ENCODE measurements at places on chromosomes 4 and X.

- no peak for DNase-seq
These were observed 27.1 kb upstream of the PDZD4 start for GRCh38 chrX:153857348-153857903.

DNA sequence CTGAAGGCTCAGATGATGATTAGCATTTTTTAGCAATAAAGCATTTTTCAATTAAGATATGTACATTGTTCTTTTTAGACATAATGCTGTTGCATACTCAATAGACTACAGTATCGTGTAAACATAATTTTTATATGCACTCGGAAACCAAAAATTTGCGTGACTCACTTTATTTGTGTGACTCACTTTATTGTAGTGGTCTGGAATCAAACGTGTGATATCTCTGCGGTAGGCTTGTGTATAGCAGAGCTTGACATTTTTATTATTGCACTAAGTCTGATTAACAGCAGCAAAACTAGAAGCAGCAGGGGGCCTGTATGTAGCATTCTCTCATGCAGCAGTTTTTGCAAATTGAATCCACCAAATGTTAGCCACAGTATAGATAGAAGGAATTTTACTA, 119.1 kb upstream of the PRDX4 start:
- DNase-seq, result no peak

DNA sequence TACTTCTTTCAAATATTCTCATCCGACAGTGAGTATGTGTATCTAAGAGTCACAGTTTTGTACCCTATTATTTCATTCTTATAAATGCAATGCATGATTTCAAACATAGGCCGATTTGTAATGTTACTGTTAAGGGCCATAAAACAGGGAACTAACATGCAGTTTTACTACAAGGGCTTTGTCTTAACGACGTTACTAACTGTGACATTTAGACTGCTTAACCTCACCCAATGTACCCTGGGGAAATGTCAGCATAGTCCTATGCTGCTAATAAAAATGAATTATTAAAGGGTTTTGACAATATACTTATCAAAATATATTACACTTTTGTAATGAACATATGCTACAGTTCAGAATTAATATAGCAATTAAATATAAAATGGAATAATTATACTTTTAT, 74.8 kb upstream of the CPXCR1 start:
- no peak for DNase-seq

- no peak for DNase-seq
These were observed 53.0 kb downstream of the DCUN1D4 start for GRCh38 chr4:51895816-51896408.

DNA sequence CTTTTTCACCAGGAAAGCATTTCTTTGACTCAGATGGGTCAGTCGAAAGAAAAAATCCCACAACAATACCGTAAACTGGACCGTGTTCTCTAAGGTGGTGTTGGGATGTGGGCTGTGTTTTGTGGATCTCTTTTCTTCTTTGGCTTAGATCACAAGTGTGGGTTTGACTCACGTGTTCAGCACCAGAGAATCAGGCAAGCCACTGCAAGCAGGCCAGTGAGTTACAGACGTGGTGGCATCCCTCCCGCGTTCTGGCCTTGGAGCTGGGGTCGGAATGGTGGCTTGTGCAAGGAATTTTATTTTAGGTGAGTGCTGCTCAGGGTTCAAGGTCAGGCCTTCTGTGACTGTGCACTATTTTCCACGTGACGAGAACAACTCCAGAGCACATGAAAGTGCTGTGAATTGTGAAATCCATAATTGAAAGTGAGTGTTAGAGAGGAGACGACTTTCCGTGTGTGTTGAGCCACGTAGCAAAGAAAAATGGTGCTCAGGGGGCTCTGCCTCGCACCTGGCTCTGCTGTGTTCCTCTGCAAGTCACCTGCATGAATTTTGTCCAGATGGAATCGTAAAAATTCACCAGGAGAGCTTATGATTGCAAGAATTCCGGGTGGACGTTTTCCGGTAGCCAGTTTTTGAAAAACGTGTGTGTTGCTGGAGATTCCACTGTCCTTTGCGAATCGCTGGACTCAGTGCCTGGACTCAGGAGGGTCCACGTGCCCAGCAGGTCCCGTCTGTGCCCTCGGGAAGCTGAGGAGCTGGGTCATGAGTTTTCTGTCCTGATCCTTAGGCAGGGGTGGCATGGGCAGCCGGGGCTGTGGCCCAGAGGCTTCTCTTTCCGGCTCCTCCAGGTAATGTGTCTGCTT, 33.6 kb upstream of the HGFAC start:
- DNase-seq, result no peak

DNA sequence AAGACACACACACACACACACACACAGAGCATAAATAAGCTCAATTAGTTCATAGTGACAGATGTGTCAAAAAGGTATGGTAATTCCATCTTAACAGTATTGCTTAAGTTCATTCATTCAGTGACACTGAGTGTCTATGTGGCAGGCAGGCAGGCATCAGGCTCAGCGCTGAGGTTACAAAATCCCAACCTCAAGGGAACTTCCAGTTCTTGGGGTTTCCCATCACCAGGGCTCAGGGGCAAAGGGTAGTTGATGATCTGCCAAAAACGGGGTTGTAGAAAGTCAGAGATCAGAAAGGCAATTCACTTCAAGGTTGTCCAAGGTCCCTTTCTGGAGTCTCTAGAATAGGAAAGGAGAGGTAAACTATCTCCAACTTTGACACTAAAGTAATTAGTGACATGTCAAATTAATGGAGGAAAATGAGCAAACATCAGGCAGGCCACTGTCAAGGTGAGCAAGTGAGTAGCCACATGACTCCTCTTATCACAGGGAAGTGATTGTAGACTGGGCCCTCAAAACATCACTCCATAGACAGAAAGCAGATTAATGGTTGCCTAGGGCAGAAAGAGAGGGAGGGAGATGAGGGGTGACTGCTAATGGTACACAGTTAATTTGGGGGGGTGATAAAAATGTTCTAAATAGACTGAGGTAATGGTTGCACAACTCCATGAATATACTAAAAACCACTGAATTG, 41.8 kb downstream of the GPC4 start:
- no peak for DNase-seq

DNA sequence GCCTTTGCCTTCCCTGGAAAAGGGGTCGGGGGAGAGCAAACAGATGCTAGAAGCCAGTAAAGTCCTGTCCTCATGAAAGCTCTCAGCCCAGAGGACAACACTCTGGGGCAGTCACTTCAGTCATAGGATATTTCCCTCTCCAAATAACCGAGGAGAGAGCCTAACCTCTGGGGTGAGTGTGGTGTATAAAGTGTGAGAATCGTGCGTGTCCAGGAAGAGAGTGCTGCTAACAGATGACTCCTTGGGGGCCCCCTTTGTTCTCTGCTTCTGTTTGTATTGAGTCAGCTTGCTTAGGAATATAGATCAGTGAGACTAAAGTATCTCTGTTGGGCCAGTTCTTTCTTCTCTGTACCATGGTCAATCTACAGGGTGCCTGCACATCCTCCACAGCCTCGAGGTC, 247.2 kb downstream of the PALLD start:
- DNase-seq, result no peak

DNA sequence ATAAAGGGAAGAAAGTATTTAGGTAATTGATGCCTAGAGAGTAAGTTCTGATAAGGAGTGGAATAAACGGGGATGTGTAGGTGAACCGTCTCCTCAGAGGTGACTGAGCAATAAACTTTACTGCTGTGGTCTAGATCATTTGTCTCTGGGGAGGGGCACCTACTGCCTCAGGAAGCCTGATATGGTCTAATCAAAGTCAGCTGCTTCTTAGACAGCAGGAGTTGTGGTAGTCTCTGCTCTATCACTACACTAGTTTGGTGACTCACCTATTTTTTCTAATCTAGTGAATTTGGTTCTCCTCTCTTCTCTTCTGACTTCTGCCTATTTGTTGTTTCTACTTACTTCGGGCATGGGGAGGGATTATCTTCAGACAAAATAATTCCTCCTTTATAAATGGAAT, 95.1 kb upstream of the STIM2 start:
- no peak for DNase-seq

DNA sequence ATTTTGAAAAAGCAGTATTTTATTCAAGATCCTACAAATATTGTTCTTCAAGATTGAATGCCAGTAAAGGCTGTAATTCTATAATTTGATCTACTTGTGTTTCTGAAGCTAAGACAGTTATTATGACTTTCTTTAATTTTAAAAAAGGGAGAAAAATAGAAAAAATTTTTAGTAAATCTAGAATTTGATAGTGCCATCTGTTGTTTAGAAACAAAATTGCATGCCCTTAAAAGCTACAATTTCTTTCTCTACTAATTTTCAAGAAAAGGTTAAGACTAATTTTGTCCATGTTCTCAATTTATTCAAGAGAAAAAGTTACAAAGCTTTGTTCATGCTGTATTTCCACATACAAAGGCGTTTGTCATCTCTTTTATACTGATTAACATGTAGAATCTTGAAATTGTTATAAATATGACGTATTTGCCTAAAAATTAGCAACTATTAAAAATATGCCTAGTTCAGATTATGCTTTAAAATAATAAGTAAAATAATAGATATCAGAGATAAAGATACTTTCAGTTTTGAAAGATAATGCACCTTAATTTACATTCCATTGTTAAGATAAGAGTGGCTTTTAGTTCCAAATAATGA, 25.6 kb upstream of the MMRN1 start:
- DNase-seq, result no peak

GRCh38 chrX:139023531-139023930, 312.0 kb upstream of the FGF13 start:
- DNase-seq, result no peak

DNA sequence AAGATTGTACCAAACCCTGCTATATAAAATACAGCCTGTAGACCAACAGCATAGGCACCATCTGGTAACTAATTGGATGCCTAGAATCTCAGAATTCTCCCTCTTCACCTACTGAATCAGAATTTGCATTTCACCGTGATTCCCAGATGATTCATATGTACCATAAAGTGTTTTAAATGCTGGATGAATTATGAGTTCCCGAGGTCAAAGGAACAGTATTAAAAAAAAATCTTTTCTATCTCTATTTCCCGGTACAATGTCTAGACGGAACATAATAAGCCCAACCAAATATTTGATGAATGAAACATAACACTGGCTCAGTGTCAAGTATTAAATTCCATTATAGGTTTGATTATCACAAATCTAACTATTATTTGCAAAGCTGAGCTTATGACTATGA, 280.0 kb downstream of the ANKRD50 start:
- DNase-seq, result no peak
